ENCODE measurements at places on chromosomes 2 and 18. TPM values are rescaled to one million over a fixed set of nuclear protein-coding genes. Genes with fewer than 3 reads are reported as not detected.

DNA sequence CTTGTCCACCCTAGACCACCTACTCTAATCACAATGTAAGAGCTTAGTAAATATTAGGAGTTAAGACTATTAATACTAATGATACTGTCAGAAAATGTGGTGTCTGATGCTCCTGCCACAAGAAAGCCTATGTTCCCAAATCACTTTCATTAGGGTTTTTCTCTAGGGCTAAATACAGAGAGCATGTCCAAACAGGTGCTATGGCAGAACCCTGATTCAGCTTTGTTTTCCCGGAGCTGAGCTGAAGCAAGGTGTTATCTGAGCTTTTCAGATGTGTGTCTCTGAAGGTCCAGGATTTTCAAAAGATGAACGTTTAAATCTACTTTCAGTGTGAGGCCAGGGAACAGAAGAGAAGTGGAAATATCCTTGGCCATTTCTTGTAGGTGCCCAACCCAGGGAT is 40.6 kb downstream of the CPO start:
- H3K4me3 ChIP-seq: no peak overlapping the region
- H3K27ac ChIP-seq: no peak overlapping the region
- H3K4me1 ChIP-seq: no peaks in the 10 kb centered on the region
- no peaks in the 10 kb centered on the region for H3K36me3 ChIP-seq
- no peaks in the 10 kb centered on the region for H3K27me3 ChIP-seq

DNA sequence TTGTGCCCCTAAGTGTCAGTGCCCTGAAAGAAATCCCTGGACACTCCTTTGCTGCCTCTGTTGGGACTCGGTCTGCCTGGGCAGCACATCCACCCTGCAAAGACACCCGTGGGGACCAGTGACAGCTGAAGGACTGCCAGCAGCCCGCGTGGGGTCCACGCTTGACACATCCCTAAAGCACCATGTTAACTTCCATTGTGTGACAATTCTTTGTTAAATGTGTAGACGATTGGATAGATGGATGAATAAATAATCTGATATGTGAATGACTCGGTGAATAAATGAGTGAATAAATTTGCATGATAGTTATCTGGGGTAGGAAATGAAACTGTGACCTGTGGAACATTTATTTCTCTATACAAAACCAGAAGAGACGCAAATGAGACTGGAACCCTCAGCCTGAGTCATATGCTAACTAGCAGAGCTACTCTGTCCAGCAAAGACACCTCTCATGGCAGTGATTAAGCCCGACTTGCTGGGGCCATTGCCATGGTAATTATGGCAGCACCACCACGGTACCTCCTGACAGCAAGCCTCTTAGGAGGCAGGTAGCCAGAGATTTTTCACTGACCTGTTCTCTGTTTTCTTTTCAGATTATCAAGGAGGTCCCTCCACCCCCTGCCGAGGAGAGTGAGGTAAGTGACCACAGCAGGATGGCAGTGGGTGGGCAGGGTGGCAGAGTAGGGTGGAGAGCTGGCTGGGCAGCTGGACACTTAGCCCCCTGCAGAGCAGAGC is 156.8 kb downstream of the ANTXR1 start:
- peaks cover 5% of the 10 kb centered on the region for H3K27me3 ChIP-seq
- H3K4me1 ChIP-seq: no peaks in the 10 kb centered on the region
- DNase-seq: no peak
- no peaks in the 10 kb centered on the region for H3K36me3 ChIP-seq
- no peak overlapping the region for H3K4me3 ChIP-seq
- H3K27ac ChIP-seq: no peak overlapping the region

- no peaks in the 10 kb centered on the region for H3K27me3 ChIP-seq
- H3K4me1 ChIP-seq: no peaks in the 10 kb centered on the region
- H3K36me3 ChIP-seq: no peaks in the 10 kb centered on the region
- no peak for DNase-seq
- H3K27ac ChIP-seq: no peak overlapping the region
These were observed 27.0 kb downstream of the RBKS start for GRCh38 chr2:27863146-27863545.

- no peak overlapping the region for H3K4me3 ChIP-seq
- DNase-seq: no peak
- no peaks in the 10 kb centered on the region for H3K4me1 ChIP-seq
- no peak overlapping the region for H3K27ac ChIP-seq
- H3K36me3 ChIP-seq: no peaks in the 10 kb centered on the region
These were observed 6.8 kb upstream of the CETN1 start for GRCh38 chr18:573385-573784.

GRCh38 chr2:108577099-108577498 is 42.8 kb downstream of the LIMS1 start:
- no peak overlapping the region for H3K4me3 ChIP-seq
- H3K27me3 ChIP-seq: no peaks in the 10 kb centered on the region
- H3K27ac ChIP-seq: no peak overlapping the region
- no peaks in the 10 kb centered on the region for H3K36me3 ChIP-seq
- peaks cover 13% of the 10 kb centered on the region for H3K4me1 ChIP-seq
- DNase-seq: no peak

GRCh38 chr2:113157897-113158753 is 15.6 kb upstream of the PSD4 start:
- no peaks in the 10 kb centered on the region for H3K27me3 ChIP-seq
- H3K27ac ChIP-seq: peak overlapping the region; percentile 55
- no peaks in the 10 kb centered on the region for H3K36me3 ChIP-seq
- peak overlapping the region; percentile 74 for H3K4me3 ChIP-seq
- DNase-seq: no peak
- H3K4me1 ChIP-seq: peaks cover 33% of the 10 kb centered on the region

GRCh38 chr2:106159866-106160785 is 34.0 kb downstream of the UXS1 start:
- no peaks in the 10 kb centered on the region for H3K36me3 ChIP-seq
- peak; percentile 71 for DNase-seq
- peak overlapping the region; percentile 66 for H3K4me3 ChIP-seq
- H3K27ac ChIP-seq: peak overlapping the region; percentile 80
- H3K4me1 ChIP-seq: peaks cover 87% of the 10 kb centered on the region
- H3K27me3 ChIP-seq: no peaks in the 10 kb centered on the region

DNA sequence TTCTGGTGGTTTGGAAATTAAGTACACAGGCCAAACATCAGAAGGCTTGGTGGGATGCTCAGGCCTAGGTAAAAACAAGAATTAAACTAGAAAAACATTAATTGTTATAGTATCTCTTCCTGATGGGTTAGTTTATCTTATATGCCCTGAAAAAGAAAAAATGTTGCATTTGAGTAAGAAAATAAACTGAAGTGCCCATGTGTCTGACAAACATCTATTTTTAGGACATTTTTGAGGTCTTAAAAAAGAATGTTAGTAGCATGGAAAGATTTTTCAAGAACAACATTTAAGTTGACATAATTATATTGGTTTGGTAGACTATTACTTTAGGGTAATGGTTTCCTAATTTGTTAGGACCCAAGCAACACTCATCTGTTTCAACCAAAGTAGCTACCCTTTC is 140.1 kb upstream of the RND3 start:
- no peak overlapping the region for H3K4me3 ChIP-seq
- no peak for DNase-seq
- H3K27me3 ChIP-seq: no peaks in the 10 kb centered on the region
- no peaks in the 10 kb centered on the region for H3K4me1 ChIP-seq
- H3K36me3 ChIP-seq: no peaks in the 10 kb centered on the region

- no peaks in the 10 kb centered on the region for H3K27me3 ChIP-seq
- H3K36me3 ChIP-seq: no peaks in the 10 kb centered on the region
- no peaks in the 10 kb centered on the region for H3K4me1 ChIP-seq
- H3K4me3 ChIP-seq: no peak overlapping the region
These were observed 248.8 kb downstream of the PLCL1 start for GRCh38 chr2:198053148-198053547.

The DTYMK gene
- 29.4 TPM for polyA plus RNA-seq

The CDKL4 gene
- polyA plus RNA-seq: not detected

The PCARE gene
- not detected for polyA plus RNA-seq

The CCDC150 gene
- polyA plus RNA-seq: not detected

The MYOM1 gene
- polyA plus RNA-seq: 0.18 TPM

The SERPINB8 gene
- polyA plus RNA-seq: 16.3 TPM

The RNF138 gene
- 74.6 TPM for polyA plus RNA-seq

The INO80D gene
- 10.0 TPM for polyA plus RNA-seq

The GTF2A1L gene
- polyA plus RNA-seq: not detected

The PDK1 gene
- 19.3 TPM for polyA plus RNA-seq
